ENCODE measurements at places on chromosomes 11 and 22. TPM values are rescaled to one million over a fixed set of nuclear protein-coding genes. Genes with fewer than 3 reads are reported as not detected.
A peak's percentile ranks its signal among the peaks of the same experiment; 100 is the strongest.

Gene OR8D4
- not detected for total RNA-seq

Gene DAGLA
- 5.3 TPM for total RNA-seq

Gene VWCE
- total RNA-seq, result 8.8 TPM

Gene SERPINH1
- total RNA-seq, result 444 TPM

- DNase-seq, result no peak
- H3K4me1 ChIP-seq, result no peaks in the 10 kb centered on the region
- peak overlapping the region; percentile 94 for H3K4me3 ChIP-seq
- peaks cover 24% of the 10 kb centered on the region for H3K36me3 ChIP-seq
- no peak overlapping the region for H3K27ac ChIP-seq
Observed at GRCh38 chr22:20982563-20982882, 426 bp downstream of the LZTR1 start.

GRCh38 chr22:24588757-24589481 is 4.0 kb downstream of the LRRC75B start:
- H3K27ac ChIP-seq, result no peak overlapping the region
- no peaks in the 10 kb centered on the region for H3K36me3 ChIP-seq
- no peak overlapping the region for H3K4me3 ChIP-seq

DNA sequence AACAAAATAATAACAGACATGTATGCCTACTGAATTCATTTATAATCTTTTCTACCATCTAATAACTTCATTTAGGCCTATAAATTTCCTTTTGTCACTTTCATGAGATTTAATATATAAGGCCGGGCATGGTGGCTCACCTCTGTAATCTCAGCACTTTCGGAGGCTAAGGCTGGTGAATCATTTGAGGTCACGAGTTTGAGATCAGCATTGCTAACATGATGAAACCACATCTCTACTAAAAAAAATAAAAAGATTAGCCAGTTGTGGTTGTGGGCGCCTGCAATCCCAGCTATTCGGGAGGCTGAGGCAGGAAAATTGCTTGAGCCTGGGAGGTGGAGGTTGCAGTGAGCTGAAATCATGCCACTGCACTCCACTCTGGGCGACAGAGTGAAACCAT is 14.2 kb upstream of the NTM start:
- H3K27me3 ChIP-seq, result no peaks in the 10 kb centered on the region
- no peak overlapping the region for H3K27ac ChIP-seq

Data from endodermal cell (in vitro differentiated cells).